ENCODE measurements at places on chromosomes 5 and 9. TPM values are rescaled to one million over a fixed set of nuclear protein-coding genes. Genes with fewer than 3 reads are reported as not detected.

DBH gene
- total RNA-seq, result not detected

MLANA gene
- not detected for total RNA-seq

DNAH5 gene
- total RNA-seq, result 0.14 TPM

FAM153A gene
- 2.0 TPM for total RNA-seq

GABRA6 gene
- total RNA-seq, result not detected

CD74 gene
- 844 TPM for total RNA-seq

PCDHGA1 gene
- 2.8 TPM for total RNA-seq

DNA sequence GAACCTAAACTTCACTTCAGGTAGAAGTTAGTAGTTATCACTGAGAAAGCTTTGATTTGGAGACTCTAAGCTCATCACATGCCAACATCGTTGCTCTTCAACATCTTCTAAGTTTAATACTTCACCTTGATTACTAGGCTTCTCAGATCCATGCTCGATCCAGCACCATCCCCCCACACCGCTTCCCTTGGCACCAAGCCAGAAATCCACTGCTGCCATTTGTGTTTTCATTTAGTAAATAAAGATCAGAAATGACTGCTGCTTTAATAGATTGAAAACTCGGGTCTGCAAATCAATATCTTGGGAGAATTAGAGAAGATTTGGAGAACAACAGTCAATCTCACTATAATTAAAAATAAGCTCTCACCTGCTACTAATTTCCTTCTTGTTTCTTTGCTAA is 214.7 kb upstream of the NR4A3 start:
- H3K36me3 ChIP-seq, result no peaks in the 10 kb centered on the region
- no peaks in the 10 kb centered on the region for H3K27me3 ChIP-seq
- H3K4me3 ChIP-seq, result no peak overlapping the region
- DNase-seq, result no peak

- no peaks in the 10 kb centered on the region for H3K27me3 ChIP-seq
- H3K4me3 ChIP-seq, result no peak overlapping the region
- no peaks in the 10 kb centered on the region for H3K4me1 ChIP-seq
- no peak for DNase-seq
- H3K36me3 ChIP-seq, result no peaks in the 10 kb centered on the region
- no peak overlapping the region for H3K27ac ChIP-seq
Measured at GRCh38 chr5:160602744-160603143, 181.1 kb downstream of the PTTG1 start.

- H3K4me1 ChIP-seq, result no peaks in the 10 kb centered on the region
- H3K27ac ChIP-seq, result no peak overlapping the region
- no peak overlapping the region for H3K4me3 ChIP-seq
- no peak for DNase-seq
- no peaks in the 10 kb centered on the region for H3K27me3 ChIP-seq
Measured at GRCh38 chr9:106107716-106108115, 413.4 kb downstream of the TMEM38B start.

GRCh38 chr5:179516221-179516620 is 34.1 kb upstream of the RUFY1 start:
- no peak overlapping the region for H3K4me3 ChIP-seq
- H3K27me3 ChIP-seq, result no peaks in the 10 kb centered on the region
- DNase-seq, result no peak
- H3K36me3 ChIP-seq, result no peaks in the 10 kb centered on the region

DNA sequence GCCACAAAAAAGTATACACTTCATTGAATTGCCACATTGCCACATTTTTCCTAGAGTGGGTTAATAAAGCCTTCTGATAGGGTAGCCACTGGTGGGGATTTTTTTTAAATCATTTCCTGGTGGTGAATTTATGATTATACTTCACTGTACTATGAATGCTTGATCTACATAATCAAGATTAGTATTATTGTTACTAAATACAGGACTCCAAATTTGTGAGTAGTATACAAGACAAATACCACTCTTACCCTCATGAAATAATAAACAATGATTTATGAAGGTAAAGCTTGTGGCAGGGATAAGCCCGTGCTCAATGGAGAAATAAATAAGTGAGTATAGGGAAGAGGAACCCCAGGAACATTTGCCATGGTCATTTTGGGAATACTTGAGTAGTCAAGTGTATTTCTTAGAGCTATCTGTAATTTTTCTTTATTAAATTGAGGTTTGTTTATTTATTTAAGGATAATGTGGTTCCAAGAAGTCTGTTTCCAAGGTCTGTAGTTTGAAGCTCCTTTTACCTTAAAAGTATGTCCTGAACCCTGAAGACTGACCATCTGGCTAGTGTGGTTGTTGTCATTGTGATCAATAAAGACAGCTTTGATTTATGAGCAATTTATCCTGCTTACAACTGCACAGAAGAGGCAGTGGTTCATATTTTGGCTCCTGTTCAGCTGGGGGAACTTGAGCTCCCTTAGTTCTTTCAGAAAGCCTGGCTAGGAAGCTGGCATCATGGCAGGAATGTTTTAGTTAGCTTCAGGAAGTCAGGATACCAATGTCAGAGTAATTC is 118.6 kb downstream of the ZSWIM6 start:
- no peaks in the 10 kb centered on the region for H3K27me3 ChIP-seq
- H3K36me3 ChIP-seq, result no peaks in the 10 kb centered on the region
- no peak for DNase-seq

GRCh38 chr5:172175263-172175719 is 12.7 kb downstream of the STK10 start:
- DNase-seq, result no peak
- H3K36me3 ChIP-seq, result no peaks in the 10 kb centered on the region
- H3K27me3 ChIP-seq, result no peaks in the 10 kb centered on the region

DNA sequence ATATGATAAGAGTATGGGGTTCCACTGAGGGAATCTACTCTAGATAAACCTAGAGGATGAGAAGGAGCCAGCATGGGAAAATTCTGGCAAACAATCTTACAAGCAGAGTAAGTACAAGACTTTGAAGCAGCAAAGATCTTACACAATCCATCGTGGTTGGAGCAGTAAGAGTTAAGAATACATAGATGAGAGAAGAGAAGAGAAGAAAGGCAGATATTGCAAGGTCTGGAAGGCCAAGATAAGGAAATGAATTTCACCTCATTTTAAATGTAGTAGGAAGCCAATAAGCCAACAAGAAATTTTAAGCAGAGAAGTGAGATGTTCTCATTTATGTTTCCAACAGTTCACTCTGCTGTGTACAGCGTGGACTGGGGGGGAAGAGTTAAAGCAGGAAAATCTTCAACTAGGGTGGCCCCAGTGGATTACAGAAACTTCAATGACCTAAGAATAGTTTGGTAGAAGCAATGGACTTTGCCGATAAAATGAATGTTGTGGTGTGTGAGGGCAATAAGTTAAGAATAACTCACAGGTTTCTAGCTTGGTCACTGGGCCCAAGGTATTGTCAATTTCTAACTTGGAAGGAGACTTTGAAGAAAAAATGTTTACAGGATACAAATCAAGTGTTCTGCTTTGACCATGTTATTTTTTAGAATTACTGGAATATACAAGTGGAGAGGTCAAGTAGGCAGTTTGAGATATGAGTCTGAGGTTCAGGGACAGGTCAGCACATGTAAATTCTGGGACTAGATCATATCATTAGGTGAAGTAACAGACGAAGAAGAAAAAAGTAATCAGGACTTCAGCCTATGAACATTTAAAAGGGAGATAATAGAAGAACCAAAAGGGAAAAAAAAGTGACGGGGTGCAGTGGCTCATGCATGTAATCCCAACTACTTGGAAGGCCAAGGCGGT is 12.1 kb upstream of the ISOC1 start:
- H3K27ac ChIP-seq, result no peak overlapping the region
- H3K4me3 ChIP-seq, result no peak overlapping the region
- H3K4me1 ChIP-seq, result peaks cover 20% of the 10 kb centered on the region
- no peak for DNase-seq

GRCh38 chr9:125683486-125683885 is 23.5 kb downstream of the MAPKAP1 start:
- H3K27me3 ChIP-seq, result no peaks in the 10 kb centered on the region
- no peaks in the 10 kb centered on the region for H3K4me1 ChIP-seq
- H3K4me3 ChIP-seq, result no peak overlapping the region
- DNase-seq, result no peak

DNA sequence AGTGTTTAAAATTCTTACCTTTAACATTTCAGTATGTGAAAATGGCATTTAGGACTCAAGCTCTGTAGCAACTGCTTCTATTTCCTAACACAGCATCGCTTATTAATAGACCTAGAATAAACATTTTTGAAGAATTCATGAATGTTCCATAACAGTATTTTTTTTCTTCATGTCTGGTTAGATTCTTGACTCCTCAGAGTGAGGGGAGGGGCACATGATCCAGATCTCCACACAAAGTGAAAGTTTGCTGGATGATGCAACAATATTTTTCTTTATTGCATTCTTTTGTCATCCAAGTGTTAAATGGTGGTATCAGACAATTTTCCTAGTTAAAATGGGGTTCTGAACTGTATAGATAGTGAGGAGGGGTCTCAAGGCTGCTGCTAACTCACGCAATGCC is 130.8 kb upstream of the MAN2A1 start:
- H3K4me1 ChIP-seq, result peaks cover 8% of the 10 kb centered on the region
- peak overlapping the region; percentile 15 for H3K4me3 ChIP-seq
- no peaks in the 10 kb centered on the region for H3K36me3 ChIP-seq
- H3K27me3 ChIP-seq, result no peaks in the 10 kb centered on the region

GRCh38 chr9:76103531-76104315 is 213.2 kb downstream of the PCSK5 start:
- no peak for DNase-seq
- H3K27me3 ChIP-seq, result no peaks in the 10 kb centered on the region
- peak overlapping the region; percentile 76 for H3K27ac ChIP-seq
- peaks cover 48% of the 10 kb centered on the region for H3K4me1 ChIP-seq

- H3K27ac ChIP-seq, result no peak overlapping the region
- H3K4me1 ChIP-seq, result no peaks in the 10 kb centered on the region
- DNase-seq, result no peak
- H3K36me3 ChIP-seq, result no peaks in the 10 kb centered on the region
- H3K27me3 ChIP-seq, result no peaks in the 10 kb centered on the region
Measured at GRCh38 chr5:66639037-66639436, 42.8 kb downstream of the MAST4 start.

- no peak overlapping the region for H3K4me3 ChIP-seq
- DNase-seq, result no peak
- peaks cover 26% of the 10 kb centered on the region for H3K4me1 ChIP-seq
- H3K36me3 ChIP-seq, result no peaks in the 10 kb centered on the region
- H3K27ac ChIP-seq, result peak overlapping the region; percentile 56
- no peaks in the 10 kb centered on the region for H3K27me3 ChIP-seq
Measured at GRCh38 chr9:127250896-127251391, 13.6 kb upstream of the GARNL3 start.

- no peaks in the 10 kb centered on the region for H3K27me3 ChIP-seq
- DNase-seq, result no peak
- H3K36me3 ChIP-seq, result no peaks in the 10 kb centered on the region
- H3K4me3 ChIP-seq, result no peak overlapping the region
- no peak overlapping the region for H3K27ac ChIP-seq
Measured at GRCh38 chr9:127960410-127961154, 20.2 kb downstream of the EEIG1 start.

DNA sequence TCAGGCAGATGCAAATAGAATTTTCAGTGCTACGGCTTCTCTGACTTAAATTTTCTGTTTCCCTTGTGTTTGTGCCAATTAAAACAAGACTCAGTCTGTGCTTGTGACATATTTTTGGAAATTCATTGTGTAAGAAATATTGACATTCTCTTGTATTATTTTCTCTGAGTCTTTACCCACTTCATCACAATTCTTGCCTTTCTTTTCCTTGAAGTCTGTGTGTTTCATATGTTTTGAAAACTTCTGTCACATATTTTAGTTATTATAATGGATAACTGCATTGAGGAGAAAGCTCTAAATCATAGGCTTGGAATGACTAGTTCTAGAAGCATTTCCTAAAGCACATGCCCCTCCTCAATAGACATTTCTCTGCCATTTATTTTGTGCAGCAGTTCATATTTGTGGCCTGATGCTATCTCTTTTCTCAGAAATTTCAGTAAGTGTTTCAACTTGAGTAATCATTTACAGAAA is 206.6 kb downstream of the PALM2AKAP2 start:
- peak overlapping the region; percentile 88 for H3K27ac ChIP-seq
- H3K4me1 ChIP-seq, result peaks cover 57% of the 10 kb centered on the region
- no peak for DNase-seq
- H3K4me3 ChIP-seq, result peak overlapping the region; percentile 26

- no peaks in the 10 kb centered on the region for H3K27me3 ChIP-seq
- no peak overlapping the region for H3K4me3 ChIP-seq
- no peak for DNase-seq
- H3K27ac ChIP-seq, result no peak overlapping the region
Measured at GRCh38 chr5:123033157-123033671, 3.3 kb downstream of the PPIC start.

- no peaks in the 10 kb centered on the region for H3K36me3 ChIP-seq
- DNase-seq, result no peak
- no peaks in the 10 kb centered on the region for H3K27me3 ChIP-seq
- no peak overlapping the region for H3K27ac ChIP-seq
Measured at GRCh38 chr5:138655530-138656190, 80.5 kb upstream of the HSPA9 start.

DNA sequence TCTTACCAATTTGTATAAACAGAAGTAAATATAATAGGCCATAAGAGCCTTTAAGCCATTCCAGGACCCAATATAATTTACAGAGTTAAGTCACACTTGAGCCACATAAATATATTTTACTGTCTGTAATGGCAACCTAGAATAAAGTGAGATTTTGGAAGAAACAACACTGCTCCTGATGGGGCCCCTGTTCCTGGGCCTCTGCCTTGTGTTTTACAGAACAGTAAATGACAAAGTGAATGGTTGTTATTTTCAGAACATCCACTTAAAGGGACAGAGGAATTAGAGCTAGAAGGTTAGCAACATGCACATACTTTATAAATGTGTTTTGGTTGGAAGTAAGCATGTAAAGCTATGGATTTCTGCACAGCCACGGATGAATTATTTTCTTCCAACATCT is 3.6 kb downstream of the PTGER4 start:
- H3K27me3 ChIP-seq, result no peaks in the 10 kb centered on the region
- H3K4me3 ChIP-seq, result peak overlapping the region; percentile 94
- no peaks in the 10 kb centered on the region for H3K4me1 ChIP-seq
- H3K27ac ChIP-seq, result peak overlapping the region; percentile 29
- DNase-seq, result no peak

- peak overlapping the region; percentile 95 for H3K27ac ChIP-seq
- no peak for DNase-seq
- peaks cover 26% of the 10 kb centered on the region for H3K4me1 ChIP-seq
- peak overlapping the region; percentile 86 for H3K4me3 ChIP-seq
- H3K36me3 ChIP-seq, result no peaks in the 10 kb centered on the region
Measured at GRCh38 chr9:98255061-98255577, 330 bp downstream of the TBC1D2 start.

Measured in thoracic aorta (tissue), 2 donors.